CD4-positive, alpha-beta T cell treated with Interleukin-4 for 1 hour (primary cell): ENCODE measurements at places on chromosomes 2 and 18.
A peak's percentile ranks its signal among the peaks of the same experiment; 100 is the strongest.

- DNase-seq = no peak
Observed at GRCh38 chr2:43824951-43825493, 13.6 kb downstream of the ABCG5 start.

DNA sequence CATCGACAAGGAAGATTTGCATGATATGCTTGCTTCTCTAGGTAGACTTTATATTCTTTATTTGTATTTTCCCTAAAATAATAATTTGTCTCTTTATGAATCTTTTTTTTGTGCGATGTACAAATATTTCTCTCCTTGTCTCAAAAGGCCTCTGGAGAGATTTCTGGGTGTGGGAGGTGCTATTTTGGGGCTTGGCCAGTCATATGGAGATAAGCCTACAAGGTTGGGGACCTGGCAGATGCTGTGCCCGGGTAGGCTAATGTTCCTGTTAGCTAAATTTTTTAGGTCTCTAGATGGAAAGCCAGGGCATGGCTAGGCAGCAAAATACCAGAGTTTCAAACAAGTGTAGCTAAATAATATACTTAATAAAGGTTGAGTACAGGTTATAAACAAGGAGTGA lies 11.1 kb downstream of the MYL12B start:
- DNase-seq = no peak

- DNase-seq = peak; percentile 45
Observed at GRCh38 chr2:151051574-151052220, 210.0 kb downstream of the RBM43 start.

DNA sequence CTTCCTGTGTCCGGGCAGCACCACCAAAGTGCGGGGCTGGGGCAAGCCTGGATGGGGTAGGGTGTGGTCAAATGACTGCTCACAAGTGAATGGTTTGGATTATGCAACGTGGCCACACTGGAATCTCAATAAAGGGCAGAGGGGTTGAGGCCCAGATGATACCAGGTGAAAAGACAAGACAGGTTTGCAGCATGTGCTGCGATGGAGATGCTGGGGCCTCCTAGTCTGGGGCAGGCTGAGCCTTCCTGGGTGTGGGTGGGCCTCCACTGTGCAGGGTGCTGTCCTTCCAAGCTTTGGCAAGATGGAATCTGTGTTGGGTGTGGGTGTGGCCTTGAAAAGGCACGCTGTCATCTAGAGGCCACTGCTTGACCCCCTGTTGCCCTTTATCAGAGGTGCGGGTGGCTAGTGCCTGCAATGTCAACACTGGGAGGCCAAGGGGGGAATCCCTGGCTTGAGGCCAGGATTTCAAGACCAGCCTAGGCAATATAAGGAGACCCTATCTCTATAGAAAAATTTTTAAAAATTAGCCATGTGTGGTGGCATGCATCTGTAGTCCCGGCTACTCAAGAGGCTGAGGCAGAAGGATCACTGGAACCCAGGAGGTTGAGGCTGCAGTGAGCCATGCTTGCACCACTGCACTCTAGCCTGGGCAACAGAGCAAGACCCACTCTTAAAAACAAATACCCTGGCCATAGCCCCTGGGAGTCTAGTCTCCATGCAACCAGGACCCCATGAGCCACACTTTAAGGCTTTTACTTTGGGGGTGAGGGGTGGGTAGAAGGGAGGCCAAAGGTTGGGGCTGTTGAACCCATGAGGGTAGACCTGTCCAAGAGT lies 13.8 kb downstream of the RRM2 start:
- DNase-seq = no peak

DNA sequence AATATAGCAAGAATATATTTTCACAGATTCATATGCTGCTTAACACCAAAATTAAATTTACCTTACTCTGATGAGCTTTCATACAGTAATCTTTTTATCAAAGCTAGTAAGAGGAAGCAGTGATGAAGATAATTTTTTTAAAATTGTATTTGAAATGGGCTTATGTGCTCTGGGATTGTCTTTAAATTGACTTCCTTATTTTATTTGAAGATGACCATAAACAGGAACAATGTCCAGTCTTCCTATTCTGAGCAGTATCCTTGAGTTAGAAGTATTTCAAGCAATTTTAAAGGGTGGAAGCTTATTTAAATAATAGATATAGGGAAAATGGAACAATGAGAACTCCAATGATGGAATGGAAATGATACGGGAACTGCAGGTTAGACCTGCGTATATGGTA lies 211.6 kb downstream of the MCFD2 start:
- no peak for DNase-seq

GRCh38 chr2:110639972-110640371 lies 37.9 kb downstream of the BUB1 start:
- no peak for DNase-seq

GRCh38 chr2:26970928-26971627 lies 641 bp downstream of the MAPRE3 start:
- DNase-seq = no peak

DNA sequence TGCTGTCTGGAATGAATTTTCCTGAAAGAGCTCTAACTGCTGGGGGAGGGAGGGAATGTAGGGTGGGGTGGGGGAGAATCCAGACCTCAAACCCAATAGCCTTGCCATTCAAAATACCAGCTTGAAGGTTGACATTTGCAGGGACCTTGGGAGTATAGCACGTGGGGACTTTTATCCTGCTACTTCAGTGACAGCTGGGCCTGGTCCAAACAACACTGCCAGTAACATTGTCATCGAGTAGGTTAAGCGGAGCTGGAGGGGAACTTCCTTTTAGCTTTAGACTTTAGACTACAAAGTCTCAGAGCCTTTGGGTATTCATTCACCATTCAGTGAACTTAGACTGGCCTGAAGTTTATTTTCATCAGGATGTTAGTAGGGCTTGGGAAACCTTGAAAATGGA lies 248.7 kb downstream of the MEIS1 start:
- no peak for DNase-seq

DNA sequence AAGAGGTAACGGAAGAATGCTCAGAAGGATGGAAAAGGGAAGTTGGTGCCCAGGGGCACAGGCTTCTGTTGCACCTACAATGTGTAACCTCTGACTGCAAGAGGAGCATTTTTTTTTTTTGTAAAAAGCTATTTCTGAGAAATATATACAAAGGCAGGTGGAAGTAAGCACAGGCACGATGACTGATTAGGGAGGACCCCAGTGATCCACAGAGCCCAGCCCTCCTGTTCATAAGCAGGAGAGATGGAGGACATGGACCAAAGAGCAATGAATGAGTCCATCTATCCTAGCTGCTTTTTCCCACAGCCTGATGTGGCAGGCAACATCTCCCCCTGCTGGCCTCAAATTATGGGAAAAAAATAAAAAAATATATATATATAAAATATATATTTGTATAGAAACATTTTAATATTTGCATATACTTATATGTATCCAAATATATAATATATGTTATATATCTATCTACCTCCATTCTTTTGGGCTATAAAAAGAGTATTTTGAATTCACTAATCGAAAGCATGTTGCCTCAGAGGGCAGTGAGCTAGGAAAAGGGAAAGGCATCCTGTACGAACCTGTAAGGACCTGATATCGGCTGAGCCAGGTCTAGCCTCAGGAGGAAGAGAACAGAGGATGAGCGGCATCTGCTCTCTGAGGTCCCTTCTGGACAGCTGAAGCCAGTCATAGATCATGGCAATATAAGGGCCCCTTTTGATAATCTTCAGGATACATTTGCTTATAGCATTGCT lies 166.0 kb upstream of the STK17B start:
- peak; percentile 39 for DNase-seq

- DNase-seq = peak; percentile 62
Observed at GRCh38 chr2:229800997-229801754, 86.8 kb upstream of the DNER start.

- DNase-seq = no peak
Observed at GRCh38 chr2:181761175-181761574, 80.9 kb upstream of the NEUROD1 start.

DNA sequence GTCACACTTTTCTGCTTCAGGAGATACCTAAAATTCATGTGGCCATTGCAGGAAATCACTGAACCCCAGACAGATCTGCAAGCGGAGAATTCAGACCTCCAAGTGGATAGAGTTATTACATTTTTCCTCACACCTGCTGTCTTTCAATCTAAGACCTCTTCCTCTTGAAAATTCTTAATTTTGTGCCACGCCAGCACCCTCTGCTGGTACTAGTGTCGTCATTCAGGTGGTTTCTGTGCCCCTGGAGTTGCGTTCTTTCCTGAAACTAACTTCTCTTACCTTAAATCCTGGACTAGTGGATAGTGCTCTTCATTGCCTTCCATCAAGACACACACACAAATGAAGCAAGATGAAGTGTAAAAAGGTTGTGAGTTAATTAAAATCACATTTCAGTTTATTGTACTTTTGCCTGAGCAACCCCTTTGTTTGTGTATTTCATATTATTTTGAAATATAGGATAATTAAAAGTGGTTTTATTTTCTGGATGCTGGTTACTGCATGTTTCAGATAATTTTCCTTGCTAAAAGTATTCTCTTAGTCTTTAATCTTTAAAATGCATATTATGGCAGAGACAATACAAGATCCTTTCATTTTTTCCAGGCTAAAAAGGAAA lies 1.6 kb upstream of the DNER start:
- DNase-seq = no peak

- no peak for DNase-seq
Observed at GRCh38 chr2:34153484-34153883, 554.4 kb upstream of the FAM98A start.

DNA sequence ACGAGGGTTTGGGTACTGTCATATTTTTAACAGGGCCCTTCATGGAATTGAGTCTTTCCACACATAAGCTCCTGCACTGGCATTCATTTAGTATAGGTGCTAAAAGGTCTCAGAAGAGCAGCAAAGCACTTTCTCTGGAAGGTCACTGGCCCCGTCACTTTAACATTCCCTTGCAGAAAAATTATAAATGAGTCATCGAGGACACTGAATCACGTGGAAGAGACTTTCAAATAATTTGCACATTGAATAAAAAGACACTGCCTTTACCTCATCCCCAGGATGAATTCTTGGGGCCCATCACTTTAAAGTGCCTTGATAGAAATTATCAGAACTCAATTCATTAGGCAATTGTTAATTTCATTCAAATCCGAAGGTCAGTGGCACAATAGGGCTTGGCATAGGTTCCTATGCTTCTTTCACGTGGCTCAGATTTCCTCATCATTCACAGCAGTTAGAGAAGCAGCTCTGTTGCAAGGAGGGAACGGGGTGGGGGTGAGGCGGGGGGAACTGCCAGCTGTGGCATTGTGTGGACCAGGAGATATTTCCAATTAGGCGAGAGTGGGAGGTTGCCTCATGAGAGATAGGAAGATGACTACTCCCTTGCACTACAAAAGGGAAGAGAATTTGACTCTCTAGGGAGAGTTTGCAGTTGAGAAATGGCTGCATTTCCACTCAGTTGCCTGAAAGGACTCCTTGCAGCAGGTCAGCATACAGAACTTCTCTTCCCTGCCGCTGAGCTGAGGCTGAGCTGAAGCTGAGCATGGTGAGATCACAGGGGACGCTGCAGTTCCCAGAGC lies 86.3 kb upstream of the NPAS2 start:
- no peak for DNase-seq

- no peak for DNase-seq
Observed at GRCh38 chr2:73956218-73956865, 28.4 kb upstream of the TET3 start.

DNA sequence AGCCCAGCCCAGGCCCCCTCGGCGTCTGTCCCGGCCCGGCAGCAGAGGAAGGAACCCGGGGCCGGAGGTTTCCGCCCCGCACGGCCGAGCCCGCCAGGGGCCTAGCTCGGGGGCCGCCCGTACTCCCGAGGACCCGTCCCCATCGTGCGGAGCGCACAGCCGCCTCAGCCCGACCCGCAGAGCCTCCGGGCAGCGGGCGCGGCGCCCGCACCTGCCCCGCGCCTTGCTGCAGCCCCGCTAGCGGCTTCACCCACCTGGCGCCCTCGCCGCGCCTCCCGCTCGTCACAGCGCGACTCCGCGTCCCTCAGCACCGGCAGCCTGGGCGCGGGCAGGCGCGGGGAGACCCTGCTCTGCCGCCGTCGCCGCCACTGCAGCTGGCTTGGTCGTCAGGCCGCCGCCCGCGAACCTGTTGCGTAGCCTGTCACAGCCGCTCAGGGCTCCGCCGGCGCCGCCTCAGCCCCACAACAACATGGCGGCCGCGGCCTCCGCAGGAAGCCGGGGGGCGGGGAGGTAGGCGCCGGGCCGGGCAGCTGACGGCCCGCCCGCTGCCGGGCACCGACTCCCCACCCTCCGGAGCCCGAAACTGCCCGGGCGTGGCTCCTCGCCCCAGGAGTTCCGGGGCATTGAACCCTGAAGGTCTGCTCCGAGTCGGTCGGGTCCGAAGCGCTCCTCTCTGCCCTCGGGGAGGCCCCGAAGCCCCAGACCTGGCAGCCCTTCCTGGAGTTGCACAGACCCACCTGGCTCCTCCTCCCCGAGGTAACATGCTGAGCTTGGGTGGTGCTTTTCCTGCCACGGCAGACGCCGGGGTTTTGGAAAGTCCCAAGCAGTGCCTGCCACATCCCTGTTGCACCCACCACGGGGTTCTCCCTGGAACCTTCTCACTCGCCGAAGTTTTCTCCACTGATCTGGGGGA lies at the start of gene ITSN2:
TSS of gene ITSN2 (minus strand) at position 487 of the 913 bp plus-strand sequence. CDS start 32,454 bp downstream, outside the sequence.
- peak; percentile 85 for DNase-seq
